Effector CD4-positive, alpha-beta T cell (primary cell): ENCODE measurements at places on chromosomes 13 and 19.

DNA sequence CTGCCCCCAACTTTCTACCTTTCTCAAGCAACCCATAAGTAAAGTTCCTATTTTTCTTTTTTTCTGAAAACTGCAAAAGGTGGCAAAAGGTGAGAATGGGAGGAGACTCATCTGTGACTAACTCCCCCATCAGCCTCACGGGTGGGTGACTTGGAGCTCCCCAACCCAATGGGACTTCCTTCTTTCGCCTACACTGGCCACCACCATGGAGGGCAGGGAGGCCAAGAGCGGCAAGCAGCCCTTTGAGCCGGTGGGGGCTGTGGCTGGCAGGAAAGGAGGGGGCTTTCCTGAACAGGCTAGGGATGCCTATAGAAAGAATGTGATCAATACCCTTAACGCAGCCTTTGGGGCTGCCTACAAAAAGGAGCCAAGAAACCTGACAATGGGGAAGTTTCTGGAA lies 16.5 kb downstream of the IRS2 start:
- DNase-seq = no peak

GRCh38 chr19:10422046-10422461 lies 1.7 kb downstream of the PDE4A start:
- no peak for DNase-seq

DNA sequence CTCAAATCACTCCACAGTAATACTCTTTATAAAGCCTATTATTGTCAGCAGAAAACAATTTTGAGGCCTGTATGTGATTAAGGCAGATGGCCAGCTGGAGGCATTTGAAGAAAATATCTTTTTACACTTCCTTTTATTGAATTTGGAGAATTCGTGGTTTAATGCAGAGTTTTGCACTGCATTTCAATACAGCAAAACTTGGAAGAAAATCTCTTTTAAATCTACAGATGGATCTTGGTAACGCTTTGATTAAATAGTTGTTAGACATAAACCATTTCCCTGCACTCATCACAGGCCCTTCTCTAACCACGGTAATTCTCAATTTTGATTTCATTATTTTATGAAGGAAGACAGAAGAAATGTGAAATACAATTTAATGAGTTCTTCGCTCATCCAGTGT lies 185.7 kb downstream of the RFC3 start:
- no peak for DNase-seq

GRCh38 chr13:23385931-23386330 lies 47.6 kb downstream of the SACS start:
- DNase-seq = no peak

DNA sequence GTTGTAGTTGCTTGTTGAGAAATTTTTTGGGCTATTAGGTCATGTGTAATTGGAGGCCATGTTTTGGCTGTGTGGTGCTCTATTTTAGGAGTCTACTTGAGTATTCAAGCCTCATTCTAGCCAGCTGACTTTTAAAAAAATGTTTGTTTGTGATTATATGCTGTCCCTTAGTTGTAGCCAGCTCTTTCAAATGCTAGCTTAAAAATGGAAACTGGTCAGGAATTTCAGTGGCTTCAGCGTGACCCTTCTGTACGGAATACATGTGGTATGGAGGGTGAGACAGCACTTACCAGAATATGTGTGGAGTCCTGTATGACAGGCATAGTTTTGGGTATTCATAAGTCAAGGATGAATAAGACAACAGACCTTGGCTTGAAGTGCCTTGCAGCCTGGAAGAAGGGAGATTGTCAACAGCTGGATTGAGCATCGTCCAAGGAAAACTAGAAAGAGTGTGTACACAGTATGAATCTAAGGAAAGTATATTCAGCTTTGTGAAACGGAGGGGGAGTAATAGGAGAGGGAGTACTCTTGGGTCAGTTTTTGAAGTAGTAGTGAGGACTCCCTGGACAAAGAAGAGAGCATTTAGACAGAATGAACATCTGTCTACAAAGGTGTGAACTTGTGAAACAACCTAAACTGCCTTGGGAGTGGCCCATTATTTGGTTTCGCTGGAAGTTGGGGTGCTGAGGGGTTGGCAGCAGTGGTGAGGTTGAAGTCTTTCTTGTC lies 20.0 kb upstream of the WTIP start:
- DNase-seq = no peak

GRCh38 chr13:36046672-36047071 lies 84.5 kb downstream of the DCLK1 start:
- DNase-seq = no peak

- DNase-seq = no peak
Observed at GRCh38 chr13:99174533-99175100, 26.0 kb upstream of the UBAC2 start.

DNA sequence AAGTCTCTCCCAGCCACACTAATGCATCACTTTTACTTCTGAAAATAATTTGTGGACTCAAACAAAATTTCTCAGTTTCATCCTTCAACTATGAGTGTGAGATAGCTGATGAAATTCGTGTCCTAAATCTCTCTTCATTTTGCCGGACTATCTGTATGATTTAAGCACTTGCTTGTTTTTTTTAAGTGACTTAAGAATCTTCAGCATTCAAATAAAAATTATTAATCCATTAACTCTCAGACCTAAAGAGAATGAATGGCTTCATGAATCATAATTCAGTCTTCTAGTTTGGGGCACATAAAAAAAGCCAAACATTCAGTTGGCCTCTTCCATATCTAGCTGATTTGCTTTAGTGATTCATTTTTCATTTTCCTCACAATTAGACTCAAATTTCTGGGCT lies 579.5 kb downstream of the DCT start:
- no peak for DNase-seq

- no peak for DNase-seq
Observed at GRCh38 chr19:55552206-55552605, 6.9 kb upstream of the SBK3 start.

DNA sequence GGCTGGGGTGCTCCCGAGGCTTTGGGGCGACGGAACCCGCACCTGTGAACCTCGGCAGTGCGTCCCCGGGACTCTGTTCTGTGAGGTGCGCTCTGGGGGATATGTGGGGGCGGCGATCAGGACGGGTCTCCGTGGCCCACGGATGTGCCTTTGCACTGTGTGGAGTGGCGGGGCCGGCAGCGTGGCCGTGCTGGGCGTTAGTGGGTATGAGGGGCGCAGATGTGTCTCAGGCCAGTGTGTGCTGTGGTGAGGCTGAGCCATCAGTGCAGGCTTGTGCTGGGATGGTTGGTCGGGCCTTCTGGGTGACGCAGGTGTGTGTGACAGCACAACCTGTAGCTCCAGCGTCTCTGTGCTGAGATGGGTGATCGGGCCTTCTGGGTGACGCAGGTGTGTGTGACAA lies 16.9 kb downstream of the ZNF331 start:
- DNase-seq = no peak

- no peak for DNase-seq
Observed at GRCh38 chr19:3162418-3163229, 15.9 kb upstream of the S1PR4 start.

DNA sequence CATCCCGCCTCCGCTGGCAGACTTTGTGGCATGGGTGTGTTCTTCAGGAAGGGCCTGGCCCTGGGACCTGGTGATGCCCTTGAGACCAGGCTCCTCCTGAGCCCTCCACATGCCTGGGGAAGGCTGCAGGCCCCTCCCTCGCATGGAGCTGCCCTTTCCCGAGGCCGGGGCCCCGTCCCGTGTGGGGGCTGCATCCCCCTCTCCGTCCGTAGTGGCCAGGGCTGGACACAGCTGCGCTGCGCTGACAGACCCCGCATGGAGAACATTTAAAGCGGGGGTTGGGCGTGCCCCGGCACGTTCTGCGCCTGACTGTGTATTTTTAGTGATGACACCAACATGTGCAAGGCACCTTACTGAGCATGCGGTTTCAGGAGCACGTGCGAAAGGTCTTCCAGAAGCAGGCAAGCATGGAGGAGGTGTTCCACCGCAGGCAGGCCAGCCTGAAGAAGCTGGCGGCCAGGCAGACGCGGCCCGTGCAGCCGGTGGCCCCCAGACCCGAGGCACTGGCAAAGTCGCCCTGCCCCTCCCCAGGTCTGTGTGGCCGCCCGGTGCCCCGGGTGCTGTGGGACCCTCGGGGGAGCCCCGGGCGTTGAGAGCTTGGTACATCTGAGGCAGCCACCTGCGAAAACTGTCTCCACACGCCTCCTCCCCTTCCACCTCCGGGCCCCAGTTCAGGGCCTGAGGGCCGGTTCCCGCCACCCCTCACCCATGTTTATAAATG lies 28.8 kb upstream of the F7 start:
- no peak for DNase-seq

DNA sequence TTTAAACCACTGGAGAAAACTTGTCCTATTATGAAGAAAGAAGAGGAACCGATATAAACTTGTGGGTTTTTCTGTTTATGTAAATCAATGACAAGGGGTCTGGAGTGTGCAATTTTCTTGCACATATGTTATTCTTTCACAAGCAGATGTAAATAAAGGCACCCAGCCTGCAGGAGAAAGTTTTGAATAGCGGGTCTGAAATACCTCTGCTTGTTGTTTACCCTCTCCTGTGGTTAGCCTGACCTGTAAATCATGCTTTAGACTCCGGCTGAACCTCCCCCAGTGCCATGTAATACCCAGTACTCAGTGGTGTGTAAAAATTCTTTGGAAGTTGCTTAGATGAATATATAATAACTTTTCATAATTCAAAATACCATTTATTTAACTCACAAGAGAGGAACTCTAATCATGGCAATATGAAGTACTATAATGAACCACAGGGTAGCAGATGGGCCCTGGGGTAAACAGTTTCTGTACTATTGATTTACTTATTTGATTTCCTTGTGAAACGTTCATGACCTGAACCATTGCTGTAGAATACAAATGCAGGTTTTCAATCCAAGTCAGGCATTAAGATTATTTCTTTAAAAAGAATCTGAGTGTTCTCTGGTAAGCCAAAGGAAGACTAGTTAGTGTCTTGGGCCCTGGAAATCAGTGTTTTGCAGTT lies 245.1 kb downstream of the LMO7 start:
- no peak for DNase-seq

DNA sequence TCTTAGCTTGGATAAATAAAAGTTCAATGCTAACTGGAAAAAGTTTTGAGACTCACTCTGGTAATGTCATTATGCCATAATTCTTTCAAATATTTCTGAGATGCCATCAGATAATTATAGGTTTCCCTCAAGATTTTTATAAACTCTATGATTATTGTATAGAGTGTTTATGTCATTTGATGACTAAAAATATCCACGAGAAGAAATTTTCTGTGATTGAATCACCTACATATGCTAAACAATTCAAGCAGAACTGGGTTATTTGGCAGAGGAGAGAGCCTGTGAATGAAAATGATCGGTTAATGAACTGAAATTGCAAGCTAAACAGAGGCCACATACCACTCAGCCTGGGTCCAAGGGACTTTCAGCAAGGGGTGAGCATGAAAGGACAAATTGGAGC lies 92.6 kb upstream of the TSC22D1 start:
- no peak for DNase-seq

- no peak for DNase-seq
Observed at GRCh38 chr13:28542804-28543203, 47.9 kb upstream of the FLT1 start.

- no peak for DNase-seq
Observed at GRCh38 chr13:20610006-20610405, 43.0 kb downstream of the IFT88 start.

- no peak for DNase-seq
Observed at GRCh38 chr19:46369817-46370216, 22.9 kb downstream of the PPP5C start.

DNA sequence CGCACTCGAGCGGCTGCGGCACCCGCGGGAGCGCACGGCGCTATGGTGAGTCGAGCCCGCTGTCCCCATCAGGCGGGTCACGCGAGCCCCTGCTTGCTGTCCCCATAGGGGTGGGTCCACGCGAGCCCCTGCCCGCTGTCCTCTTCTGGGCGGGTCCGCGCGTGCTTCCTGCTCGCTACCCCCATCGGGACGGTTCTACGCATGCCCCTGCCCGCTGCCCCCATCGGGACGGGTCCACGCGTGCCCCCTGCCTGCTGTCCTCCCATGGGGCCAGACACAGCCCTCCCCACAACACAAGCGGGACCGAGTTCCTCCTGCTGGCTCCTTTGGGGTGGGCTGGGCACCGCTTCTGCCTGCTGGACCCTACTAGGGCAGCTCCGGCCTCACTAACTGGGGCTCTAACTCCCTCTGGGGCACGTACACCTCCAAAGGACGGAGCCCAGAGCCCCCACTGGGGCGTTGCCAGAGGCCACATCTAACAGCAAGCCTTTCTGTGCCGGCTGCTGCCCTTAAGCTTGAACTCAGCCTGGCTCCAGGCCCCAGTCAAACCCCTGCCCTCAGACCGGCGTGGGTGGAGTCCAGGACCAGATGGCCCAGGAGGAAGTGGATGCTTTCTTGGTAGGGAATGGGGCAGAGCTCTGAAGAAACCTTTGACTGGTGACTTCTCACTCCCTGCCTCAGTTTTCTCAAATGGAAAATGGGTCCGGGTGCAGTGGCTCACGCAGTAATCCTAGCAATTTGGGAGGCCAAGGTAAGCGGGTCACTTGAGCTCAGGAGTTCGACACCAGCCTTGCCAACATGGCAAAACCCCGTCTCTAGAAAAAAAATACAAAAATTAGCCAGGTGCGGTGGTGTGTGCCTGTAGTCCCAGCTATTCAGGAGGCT lies 722 bp downstream of the COLGALT1 start:
- DNase-seq = no peak

DNA sequence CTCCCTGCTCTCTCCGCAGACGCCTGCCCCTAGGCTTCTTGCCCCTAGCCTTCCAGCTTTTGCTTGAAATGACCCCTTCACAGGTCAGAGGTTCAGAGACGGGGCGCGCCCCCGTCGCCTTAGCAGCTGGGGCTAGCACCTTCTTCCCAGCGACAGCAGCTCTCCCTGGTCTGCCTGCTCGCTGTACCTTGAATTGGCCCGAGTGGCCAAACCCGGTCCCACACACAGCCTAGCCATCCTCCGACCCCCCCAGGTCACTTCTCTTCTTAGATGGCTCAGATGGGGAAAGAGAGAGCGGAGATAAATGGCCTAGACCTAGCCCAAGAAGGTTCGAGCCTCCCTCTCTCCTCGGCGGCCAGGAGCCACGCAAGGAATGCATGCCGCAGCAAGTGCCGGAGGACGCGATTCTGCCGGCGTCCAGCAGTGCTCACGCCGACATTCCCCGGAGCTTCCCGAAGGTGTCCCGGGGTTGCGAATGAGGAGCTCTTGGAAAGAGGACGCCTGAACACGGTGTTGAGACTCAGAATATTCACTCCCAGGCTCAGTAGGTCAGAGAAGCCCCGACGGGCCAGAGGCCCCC lies 1.3 kb downstream of the CDX2 start:
- no peak for DNase-seq

GRCh38 chr13:55627221-55627620 lies 1513.5 kb upstream of the PRR20A start:
- DNase-seq = no peak

GRCh38 chr13:43822969-43823368 lies 36.2 kb upstream of the ENOX1 start:
- DNase-seq = no peak

- peak; percentile 62 for DNase-seq
Observed at GRCh38 chr19:42270346-42271044, 1.4 kb downstream of the CIC start.

DNA sequence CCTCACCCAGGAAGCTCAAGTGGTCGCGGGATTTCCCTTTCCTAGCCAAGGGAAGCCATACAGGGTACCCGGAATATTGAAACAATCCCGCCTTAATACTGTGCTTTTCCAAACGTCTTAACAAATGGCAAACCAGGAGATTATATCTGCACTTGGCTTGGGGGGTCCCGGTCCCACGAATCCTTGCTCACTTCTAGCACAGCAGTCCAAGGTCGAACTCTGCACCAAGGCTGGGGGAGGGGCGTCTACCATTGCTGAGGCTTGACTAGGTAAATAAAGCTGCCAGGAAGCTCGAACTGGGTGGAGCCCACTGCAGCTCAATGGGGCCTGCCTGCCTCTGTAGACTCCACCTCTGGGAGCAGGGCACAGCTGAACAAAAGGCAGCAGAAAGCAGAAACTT lies 1644.8 kb downstream of the PCDH9 start:
- DNase-seq = no peak

GRCh38 chr13:85508683-85509329 lies 290.4 kb downstream of the SLITRK6 start:
- DNase-seq = no peak
